GM10248 (cell line): ENCODE measurements at places on chromosomes 13 and 19.

GRCh38 chr19:48473161-48473966 lies 4.2 kb downstream of the CYTH2 start:
- no peak for DNase-seq

DNA sequence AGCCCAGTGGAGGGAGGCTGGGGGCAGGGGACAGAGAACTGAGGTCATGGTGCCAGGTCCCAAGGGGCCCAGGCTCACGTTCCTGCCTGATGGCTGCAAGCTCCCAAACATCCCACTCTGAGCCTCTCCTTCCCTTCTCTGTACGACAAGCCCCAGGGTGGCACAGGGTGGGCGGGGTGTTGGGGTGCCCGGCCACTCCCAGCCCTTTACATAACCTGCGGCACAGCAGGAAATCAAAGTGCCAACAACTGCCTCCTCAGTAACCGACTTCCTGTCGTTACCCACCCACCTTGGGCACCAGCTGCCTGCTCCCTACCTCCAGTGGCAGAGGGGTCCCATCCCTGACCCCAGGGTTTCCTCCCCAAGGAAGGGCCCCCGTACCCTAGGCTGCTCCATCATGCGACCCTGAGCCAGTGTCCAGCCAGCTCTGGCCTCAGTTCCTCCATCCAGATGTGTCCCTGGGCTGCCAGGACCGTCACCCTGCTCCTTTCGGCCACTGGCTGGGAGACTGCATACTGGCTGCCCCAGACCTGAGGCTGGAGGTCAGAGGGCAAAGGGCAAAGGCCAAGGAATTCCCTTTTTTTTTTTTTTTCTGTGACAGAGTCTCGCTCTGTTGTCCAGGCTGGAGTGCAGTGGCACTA lies 27.7 kb upstream of the NFIC start:
- no peak for DNase-seq

GRCh38 chr13:85666356-85666755 lies 132.9 kb downstream of the SLITRK6 start:
- DNase-seq: no peak

- no peak for DNase-seq
Measured at GRCh38 chr19:39060171-39060570, 24.0 kb upstream of the ACP7 start.

GRCh38 chr19:33279430-33280350 lies 22.6 kb downstream of the CEBPA start:
- no peak for DNase-seq

- no peak for DNase-seq
Measured at GRCh38 chr13:43058318-43058674, 34.9 kb downstream of the DNAJC15 start.

- DNase-seq: no peak
Measured at GRCh38 chr13:33270895-33271538, 14.5 kb downstream of the STARD13 start.

DNA sequence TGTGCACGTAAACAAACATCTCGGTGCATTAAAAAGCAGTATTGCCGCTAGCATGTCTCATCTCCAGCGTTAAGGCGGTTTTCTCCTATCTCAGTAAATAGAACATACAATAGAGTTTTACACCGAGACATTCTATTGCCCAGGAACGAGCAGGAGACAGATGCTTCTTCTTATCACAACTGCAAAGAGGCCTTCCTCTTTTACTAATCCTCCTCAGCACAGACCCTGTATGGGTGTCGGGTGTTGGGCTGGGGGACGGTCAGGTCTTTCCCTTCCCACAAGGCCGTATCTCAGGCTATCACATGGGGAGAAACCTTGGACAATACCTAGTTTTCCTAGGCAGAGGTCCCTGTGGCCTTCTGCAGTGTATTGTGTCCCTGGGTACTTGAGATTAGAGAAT lies 21.2 kb downstream of the ZNF233 start:
- no peak for DNase-seq

DNA sequence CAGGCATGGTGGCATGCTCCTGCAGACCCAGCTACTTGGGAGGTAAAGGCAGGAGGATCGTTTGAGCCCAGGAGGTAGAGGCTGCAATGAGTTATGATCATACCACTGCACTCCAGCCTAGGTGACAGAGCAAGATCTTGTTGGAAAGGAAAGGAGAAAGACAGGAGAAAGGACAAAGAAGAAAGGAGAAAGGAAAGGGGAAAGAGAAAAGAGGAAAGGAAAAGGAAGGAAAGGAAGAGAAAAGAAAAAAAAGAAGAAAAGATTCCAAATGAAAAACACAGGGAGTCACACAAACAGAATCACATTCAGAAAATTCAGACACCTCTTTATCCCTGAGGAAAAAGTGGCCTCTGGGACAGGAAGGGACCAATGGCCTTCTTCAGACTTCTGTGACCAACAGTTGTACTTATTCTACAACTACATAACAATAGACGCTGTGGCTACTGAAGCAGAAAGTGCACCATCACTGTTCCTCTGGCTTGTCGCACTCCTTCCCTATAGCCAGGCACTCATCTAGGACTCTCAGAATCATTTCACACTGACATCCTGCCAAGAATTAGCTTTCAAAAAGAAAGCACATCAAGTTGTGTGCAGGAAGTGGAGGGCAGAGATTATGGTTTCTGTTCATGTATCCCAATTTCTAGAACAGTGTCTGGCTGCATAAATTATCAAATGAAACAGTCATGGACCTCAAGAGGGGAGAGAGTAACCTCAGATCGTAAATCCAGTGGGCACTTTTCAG lies 5.9 kb downstream of the MTMR6 start:
- peak; percentile 23 for DNase-seq

GRCh38 chr19:40274585-40275544 lies 10.3 kb downstream of the AKT2 start:
- DNase-seq: peak; percentile 71

DNA sequence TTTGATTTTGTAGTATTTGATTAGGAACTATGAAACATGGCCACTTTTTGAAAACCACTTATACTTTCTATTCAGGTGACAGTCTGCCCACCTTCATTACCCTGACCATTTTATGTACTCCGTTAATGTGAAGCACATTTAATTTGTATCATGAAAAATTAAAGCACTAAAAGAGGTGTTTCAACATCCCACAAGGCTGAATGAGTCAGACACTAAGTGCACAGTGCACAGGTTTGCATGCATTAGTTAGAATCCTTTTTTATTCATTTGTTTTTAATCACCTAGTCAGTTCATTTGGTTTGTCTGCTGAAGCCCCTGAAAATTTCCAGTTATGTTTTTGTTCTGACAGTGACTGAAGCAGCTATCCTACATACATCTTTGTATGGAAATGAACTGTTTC lies 271.0 kb downstream of the SLITRK5 start:
- no peak for DNase-seq

DNA sequence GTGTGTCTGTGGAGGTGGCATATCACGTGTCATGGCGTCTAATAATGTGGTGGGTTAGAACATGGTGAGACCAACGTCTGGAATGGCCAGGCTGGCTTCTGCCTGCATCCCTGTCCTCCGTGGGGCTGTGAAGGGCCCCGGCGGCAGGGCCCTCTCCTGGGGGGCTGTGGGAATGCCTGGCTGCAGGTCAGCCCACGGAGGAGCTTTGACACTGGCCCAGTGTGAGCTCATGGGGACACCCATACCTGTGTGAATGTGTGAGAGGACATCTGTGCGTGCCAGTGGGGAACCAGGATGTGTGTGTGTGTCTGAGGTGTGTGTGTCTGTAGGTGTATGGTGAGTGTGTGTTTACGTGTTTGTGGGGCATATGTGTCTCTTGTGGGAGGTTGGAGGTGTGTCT lies 300.1 kb downstream of the TEX29 start:
- DNase-seq: no peak

DNA sequence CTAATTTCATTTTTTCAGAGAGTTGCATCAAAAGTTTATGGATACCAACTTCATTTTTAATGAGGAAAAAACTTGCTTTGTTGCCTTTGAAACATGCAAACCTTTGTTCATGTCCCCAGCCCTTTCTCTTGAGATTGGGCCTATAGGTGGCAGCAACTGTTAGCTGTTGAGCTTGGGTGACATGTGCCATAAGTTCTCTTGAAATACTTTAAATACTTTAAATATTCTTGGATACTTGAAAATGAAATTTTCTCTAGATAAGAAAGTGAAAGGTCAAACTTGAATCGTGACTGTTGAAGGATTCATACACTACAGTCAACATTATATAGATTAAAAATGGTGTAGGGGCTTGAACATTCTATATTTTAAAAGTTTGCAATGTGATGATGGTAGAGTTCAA lies 294.9 kb downstream of the NDFIP2 start:
- peak; percentile 20 for DNase-seq

DNA sequence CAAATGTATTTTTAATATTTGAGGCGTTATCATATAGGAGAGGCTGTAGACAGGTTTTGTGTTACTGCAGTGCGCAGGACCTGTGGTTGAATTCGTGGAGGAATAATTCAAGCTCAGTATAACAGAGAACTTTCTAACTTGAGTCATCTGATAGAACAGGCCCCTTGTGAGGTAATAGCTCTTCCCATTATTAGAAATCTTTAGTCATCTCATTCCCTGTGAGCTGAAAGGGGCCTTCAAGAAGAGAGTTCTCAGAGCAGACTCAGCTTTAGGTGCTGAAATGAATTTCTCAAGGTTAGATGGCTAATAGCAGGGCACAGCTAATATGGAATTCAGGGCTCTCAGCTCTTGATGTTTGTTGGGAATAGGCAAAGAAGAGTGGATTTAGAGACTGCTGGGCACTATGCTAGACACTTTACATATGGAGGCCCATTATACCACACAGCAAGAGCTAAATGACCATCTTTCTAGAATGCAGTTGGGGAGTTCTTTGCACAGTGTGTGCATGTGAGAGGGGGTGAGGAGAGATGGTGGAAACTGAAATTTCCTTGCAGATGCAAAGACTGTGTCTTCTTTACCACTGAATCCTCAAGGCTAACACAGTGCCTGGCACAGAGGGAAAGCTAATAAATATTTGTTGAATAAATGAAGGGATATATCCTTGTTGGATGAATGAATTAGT lies 89.5 kb downstream of the DGKH start:
- no peak for DNase-seq

DNA sequence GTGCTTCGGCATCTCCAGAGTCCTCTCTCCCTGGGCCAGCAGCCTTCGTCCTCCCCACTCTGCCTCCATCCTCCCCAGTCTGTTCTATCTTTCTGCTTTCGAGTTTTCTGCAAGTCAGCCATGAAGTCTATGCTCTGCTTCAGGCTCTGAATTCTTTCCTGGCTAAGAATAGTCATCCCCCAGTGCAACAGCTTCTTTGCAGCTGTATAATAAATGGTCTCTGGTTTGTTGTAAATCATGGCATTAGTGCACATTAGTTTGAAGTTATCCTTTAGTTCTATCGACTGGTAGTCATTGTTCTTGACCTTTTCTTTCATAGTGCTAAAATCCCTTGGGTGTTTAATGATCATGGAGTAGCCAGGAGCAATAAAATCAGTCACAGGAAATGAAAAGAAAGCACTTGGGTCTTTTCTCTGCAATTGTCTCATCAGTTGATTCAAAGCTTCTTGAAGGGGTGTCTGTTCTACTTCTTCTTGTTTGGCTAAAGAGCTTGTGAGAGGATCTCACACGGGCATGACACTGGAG lies 46.2 kb upstream of the SOX21 start:
- no peak for DNase-seq

GRCh38 chr13:96072392-96072791 lies 17.5 kb upstream of the HS6ST3 start:
- no peak for DNase-seq

DNA sequence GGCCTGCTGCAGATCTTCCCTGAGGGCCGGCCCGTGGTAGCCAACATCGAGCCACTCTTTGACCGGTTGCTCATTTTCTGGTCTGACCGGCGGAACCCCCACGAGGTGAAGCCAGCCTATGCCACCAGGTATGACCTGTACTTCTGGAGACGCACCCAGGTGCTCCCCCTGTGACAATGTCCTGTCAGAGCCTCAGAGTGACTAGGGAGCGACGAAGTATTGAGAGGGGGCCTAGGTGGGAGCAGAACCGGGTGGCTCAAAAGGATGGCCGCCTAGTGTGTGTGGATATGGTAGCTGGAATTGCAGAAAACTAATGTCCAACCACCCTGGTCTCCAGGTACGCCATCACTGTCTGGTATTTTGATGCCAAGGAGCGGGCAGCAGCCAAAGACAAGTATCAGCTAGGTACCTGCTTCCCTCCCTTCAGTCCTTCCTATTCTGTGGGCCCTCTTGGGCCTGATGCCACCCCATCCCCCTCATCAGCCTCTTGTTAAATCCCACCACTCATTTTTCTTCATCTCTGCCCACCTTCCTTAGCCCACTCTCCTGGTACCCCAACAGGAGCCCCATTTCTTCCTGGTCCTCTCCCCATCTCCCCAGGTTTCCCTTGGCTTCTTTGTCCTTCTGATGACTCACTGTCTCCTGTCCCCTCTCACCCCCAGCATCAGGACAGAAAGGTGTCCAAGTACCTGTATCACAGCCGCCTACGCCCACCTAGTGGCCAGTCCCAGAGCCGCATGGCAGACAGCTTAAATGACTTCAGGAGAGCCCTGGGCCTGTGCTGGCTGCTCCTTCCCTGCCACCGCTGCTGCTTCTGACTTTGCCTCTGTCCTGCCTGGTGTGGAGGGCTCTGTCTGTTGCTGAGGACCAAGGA lies 8.4 kb downstream of the EGLN2 start:
- no peak for DNase-seq

DNA sequence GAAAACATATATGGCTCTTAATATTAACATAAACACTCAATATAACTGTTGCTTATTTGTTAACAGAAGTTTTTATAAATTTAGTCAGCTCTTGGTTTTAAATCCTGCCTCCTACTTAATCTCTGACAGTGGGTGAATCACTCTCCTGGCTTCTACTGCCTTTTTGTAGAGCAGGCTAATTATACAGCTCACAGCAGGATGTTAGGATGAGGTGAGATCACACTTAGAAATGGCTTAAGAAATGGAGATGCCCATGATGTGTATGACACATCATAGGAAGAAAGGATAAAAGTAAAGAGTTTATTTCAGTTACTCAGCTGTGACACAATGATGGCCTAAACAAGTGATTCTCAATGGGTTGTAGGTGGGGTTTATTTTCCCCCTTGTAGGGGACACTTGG lies 345.6 kb downstream of the SPRY2 start:
- no peak for DNase-seq

- DNase-seq: no peak
Measured at GRCh38 chr13:104408733-104409132, 1342.5 kb upstream of the SLC10A2 start.

DNA sequence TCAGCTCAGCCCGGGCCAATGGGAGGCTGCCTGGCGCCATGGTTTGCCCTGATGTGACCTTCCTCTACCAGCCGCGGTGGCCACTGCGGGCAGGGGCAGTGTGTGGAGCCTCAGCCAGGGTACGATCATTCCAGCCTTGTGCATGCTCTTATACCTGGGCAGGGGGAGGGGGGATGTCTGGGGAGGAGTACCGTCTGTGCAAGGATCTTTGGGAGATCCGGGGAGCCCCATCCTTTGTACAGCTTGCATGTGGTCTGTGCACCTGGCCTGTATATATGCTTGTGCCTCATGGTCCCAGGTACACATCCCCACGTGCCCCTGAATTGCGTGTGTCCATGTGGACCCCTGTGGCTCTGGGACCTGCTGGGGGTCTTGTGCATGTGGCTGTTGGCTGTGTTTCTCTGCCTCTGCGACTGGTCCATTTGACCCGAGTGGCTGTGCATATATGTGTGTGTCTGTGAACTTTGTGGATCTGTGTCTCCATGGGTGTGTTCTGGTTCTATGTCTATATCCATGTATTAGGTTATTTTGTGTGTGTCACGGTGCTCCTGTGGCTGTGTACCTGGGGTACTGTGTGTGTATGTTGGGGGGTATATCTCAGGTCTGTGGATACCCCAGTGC lies 12.8 kb upstream of the NANOS3 start:
- no peak for DNase-seq
